ENCODE measurements at places on chromosomes 6 and 20.
A peak's percentile ranks its signal among the peaks of the same experiment; 100 is the strongest.

DNA sequence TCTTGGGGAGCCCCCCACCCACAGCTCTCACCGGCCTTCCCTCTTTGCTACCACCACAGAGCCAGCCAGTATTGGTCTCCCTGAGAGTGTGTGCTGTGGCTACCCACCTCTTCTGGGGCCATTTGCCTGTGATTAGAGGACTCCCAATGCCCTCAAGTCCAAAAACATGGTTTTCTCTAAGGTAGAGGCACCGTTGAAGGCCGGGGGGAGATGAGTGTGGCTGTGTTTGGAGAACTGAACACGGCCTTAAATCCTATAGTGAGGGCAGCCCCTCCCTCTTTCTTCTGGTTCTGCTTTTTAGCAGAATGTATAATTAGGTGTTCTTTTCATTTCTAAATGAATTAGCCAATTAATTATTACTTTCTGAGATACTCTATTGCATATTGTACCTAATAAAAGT, 2.5 kb downstream of the CCR6 start:
- DNase-seq = no peak

GRCh38 chr6:98832284-98833056, 1.9 kb upstream of the POU3F2 start:
- DNase-seq = no peak

- DNase-seq = no peak
Observed at GRCh38 chr6:12873691-12874090, 157.1 kb downstream of the PHACTR1 start.

DNA sequence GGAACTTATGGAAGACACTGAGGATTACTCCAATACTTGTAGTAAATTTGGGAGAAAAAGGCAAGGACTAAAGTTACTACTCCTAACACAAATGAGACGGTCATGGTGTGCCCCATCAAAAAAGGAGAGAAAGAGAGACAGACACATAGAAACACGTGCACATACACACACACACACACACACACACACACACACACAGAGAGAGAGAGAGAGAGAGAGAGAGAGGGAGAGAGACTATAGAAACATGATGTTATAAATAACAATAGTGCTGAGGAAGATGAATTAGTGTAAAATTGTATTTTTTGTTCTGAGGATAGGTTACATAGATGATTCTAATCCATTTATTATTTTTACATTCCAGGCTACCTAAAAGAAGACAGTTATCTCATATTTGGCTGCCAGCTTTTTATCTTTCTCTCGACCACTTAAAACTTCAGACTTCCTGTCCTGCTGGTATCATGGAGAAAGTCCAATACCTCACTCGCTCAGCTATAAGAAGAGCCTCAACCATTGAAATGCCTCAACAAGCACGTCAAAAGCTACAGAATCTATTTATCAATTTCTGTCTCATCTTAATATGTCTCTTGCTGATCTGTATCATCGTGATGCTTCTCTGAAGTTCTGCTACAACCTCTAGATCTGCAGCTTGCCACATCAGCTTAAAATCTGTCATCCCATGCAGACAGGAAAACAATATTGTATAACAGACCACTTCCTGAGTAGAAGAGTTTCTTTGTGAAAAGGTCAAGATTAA, 10.5 kb downstream of the PLN start:
- DNase-seq = no peak

GRCh38 chr6:168314948-168315347, 4.6 kb downstream of the DACT2 start:
- no peak for DNase-seq

DNA sequence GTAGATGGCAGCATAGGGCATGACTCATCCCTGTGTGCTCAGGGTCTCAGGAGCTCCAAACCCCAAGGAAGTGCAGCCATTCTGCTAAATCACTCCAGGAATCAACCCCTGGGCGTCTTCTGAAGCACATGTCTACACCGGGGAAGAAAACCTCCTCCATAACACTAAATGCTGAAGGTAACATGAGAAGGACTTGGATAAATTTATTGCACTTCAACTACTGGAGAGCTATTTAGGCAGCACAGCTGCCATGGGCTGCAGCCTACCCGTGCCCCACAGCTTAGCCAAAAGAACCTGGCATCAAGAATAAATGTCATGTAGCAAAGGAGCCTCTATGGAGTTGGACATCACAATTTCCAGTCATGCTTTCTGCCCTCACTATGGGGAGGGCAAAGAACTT, 152.4 kb upstream of the PROKR2 start:
- DNase-seq = no peak

- no peak for DNase-seq
Observed at GRCh38 chr6:36657271-36657670, 21.2 kb upstream of the CDKN1A start.

DNA sequence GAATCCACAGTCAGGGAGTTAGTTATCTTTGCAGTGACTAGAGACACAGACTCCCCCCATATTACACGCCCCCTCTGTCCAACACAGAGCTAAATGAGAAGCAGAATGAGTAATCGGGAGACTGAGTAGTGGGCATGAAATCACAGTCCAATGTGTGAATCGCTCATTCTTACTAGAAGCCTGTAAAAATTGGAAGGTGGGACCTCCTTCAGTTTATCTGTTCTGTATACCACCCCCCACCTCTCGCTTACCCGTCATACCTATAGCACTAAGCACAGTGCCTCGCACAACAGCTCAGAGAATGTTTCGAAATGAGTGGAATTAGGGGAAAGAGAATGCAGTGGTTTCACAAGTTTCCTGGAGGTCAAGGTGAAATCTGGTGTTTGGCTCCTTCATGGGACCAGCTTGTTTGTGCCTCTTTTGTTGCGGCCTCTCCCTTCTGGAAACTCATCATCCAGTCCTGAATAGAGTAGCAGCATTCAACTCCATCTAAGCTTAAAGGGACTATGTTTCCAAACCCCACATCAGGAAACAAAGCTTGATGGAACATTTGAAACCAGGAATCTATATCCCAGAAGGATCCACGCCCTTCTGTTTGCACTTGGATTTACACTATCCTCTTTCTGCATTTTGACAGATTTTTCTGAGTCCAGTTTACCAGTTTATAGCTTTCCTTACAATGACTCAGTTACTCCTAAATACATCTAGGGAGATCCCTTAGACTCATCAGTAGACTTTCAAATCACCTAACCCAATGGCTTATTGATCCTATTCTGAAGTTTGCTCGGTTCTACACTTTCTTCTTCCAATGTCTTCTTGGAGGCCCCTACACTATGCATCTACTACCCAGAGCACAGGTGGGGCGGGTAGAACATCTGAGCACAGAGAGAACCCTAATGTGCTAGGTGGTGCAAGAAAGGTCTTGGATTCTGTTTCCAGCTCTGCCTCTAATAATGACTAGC, 59.2 kb upstream of the PIM1 start:
- DNase-seq = no peak

DNA sequence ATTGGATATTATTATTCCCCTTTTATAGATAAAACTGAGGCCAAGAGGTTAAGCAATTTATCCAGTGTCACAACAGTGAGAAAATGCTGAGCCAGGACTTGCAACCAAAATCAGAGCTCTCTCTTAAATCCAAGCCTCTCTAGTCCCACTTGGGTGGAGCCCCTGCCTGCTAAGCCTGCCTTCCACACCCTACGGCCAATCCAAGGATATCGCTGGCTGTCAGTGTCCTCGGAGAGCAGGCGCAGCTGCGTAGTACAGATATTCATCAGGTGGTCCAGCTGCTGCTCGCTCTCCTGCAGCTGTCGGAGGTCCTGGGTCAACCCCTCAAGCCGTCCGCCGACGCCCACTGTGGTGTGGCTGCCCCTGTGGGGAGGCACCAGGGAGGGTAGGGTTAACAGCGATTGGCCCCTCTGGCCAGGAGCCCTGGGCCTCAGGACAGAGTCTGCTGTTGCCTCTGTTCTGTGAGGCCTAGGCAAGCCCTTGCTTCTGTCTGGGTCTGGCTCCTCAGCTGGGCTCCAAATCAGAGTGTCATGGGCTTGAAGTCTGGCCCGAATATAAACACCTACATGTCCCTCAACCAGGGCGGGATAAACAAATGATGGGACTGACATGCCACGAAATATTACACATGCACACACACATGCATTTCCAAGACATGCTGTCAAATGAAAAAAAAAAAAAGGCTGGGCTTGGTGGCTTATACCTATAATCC, 3.9 kb upstream of the NECAB3 start:
- DNase-seq = no peak

DNA sequence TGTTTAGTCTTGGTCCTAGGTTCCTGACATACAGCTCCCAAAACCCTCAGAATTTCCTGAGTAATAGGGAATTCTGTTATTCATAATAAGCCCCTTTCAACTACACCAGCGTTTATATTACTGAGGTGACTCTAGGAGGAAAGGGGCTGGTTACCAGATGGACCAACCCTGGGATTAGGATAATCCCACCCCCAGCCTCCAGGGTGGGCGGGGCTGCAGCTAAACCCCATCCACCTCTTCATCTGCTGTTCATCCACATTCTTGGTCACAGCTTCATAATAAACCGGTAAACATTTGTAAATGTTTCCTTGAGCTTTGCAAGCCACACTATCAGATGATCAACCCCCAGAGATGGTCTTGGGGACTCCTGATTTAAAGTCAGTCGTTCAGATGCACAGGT, 38.3 kb downstream of the NINL start:
- DNase-seq = no peak

GRCh38 chr6:169869301-169869700, 117.9 kb downstream of the ERMARD start:
- no peak for DNase-seq

DNA sequence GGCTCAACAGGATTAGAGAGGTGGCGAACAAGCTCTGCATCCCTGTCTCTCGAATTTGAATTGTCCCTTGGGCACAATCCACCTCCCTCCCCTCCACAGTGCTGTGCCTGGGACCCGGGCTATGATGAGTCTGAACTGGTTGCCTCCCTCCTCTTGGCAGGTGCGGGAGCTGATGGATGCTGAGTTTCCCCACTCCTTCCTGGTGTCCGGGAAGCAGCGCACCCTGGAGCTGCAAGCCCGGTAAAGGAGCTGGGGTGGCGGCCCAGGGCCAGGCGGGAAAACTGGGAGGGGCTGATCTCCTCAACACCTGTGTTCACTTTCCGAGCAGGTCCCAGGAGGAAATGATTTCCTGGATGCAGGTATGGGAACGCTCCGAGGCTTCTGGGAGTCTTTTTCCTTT, 14.9 kb downstream of the FGD2 start:
- DNase-seq = no peak

GRCh38 chr6:63816401-63816981, 180.9 kb downstream of the PHF3 start:
- no peak for DNase-seq

- no peak for DNase-seq
Observed at GRCh38 chr6:3309391-3310050, 50.8 kb downstream of the PSMG4 start.

- no peak for DNase-seq
Observed at GRCh38 chr6:38236631-38237030, 403.1 kb downstream of the BTBD9 start.

DNA sequence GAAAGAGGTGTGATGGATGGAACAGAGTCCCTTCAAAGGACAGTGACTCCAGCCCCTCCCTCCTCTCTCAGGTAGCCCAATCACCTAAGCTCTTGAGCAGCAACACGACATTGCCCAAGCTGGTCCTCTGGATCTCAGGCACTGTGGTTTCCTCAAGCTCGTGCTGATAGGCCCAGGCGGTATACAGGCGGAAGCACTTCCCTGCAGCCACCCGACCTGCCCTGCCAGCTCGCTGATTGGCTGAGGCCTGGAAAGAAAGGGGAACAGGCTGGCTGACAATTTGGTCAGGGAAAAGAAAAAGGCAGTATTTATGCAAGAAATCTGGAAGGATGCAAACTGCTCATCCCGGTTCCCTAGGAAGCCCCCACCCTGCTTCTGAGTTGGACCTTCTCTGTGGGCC, 9.6 kb downstream of the C6orf136 start:
- DNase-seq = peak; percentile 4

DNA sequence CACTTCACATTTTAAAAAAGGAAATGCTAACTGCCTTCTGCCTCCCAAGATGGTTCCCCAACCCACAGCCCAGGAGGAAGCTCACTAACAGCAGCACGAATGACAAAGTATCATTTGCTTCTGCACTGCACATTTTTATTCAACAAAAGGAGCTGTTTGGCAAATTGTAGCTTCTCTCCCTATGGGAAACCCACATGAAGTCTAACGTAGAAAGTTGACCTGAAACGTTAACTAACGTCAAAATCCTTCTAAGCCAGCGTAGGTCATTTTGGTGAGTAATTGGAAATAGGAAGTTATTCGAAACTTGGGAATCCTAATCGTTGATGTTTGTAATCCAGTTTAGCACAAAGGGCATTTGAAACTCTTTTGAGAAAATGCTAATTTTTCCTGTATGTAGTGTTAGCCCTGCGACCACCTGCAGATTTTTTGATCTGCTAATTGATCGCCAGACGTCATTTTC, 2.9 kb downstream of the SALL4 start:
- DNase-seq = no peak

DNA sequence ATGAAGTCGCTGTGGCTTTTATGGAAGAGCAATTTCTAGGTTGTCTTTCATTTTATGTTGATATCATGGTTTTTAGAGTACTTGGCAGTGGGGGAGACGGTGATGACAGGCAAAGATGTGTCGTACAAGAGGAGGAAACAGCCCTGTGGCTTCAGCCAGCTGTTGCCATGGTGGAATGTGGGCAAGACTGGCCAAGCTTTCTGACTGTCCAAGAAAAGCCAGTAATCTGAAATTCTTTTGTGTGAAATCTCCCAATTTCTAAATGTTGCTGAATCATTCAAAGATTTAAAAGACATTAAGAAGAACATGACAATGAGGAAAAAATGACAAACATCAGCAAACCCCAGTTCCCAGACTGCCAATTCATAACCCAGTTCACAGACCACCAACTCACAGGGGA, 23.1 kb downstream of the PFDN4 start:
- no peak for DNase-seq

GRCh38 chr20:59958626-59959025, 403 bp downstream of the CDH26 start:
- no peak for DNase-seq

DNA sequence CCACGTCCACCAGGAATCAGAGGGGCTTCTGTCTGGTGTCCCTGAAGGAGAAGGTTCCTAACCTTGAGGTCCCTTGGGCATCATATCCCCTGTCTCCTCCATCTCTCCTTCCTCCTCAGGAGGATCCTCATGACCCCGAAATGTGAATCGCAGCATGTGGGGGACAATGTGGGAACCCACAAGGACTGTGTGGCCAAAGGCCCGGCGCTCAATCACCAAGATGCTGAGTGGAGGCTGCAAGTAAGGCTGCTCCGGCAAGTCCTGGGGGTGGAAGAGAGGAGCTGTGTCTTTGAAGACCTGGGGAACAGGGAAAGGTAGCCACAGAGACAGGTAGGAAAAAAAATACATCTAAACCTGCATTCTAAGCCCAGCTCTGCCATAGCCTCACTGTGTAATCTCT, 36.4 kb upstream of the SPAG4 start:
- DNase-seq = no peak

DNA sequence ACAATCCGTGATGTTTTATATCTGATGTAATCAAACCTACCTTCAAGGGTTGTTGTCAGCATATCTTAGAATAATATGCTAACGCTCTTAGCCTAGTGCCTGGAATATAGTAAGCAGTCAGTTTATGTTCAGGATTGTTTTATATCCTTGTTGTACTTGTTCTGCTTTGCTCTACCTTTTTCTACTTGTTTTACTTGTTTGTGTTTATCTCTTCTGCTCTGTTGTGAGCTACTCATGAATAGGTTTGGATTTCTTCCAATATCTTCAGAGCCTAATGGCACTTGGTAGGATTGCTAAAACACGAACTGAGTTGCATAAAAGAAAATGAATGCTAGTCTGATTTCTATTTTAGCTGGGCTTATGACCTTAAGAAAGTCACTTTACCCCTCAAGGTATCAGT, 40.1 kb downstream of the DNAH8 start:
- DNase-seq = no peak

- DNase-seq = no peak
Observed at GRCh38 chr20:64095927-64096326, 11.4 kb downstream of the NPBWR2 start.

GRCh38 chr20:59667981-59668515, 63.7 kb downstream of the PHACTR3 start:
- no peak for DNase-seq
